ENCODE measurements at places on chromosomes 12 and 14.

- no peak for DNase-seq
These were observed 75.9 kb downstream of the NINJ2 start for GRCh38 chr12:587132-588023.

- DNase-seq, result no peak
These were observed 38.0 kb downstream of the CHGA start for GRCh38 chr14:92960706-92961566.

GRCh38 chr12:5921027-5921909 is 23.8 kb downstream of the ANO2 start:
- DNase-seq, result no peak

- DNase-seq, result no peak
These were observed 13.0 kb upstream of the ISM2 start for GRCh38 chr14:77511486-77512162.

GRCh38 chr14:93331002-93331727 is 1.7 kb downstream of the BTBD7 start:
- no peak for DNase-seq

- no peak for DNase-seq
These were observed 177.1 kb downstream of the ETV6 start for GRCh38 chr12:11826574-11826973.

GRCh38 chr12:9740106-9740750 is 7.3 kb upstream of the CLECL1 start:
- no peak for DNase-seq

GRCh38 chr12:108311605-108312004 is 27.5 kb downstream of the CMKLR1 start:
- DNase-seq, result no peak

DNA sequence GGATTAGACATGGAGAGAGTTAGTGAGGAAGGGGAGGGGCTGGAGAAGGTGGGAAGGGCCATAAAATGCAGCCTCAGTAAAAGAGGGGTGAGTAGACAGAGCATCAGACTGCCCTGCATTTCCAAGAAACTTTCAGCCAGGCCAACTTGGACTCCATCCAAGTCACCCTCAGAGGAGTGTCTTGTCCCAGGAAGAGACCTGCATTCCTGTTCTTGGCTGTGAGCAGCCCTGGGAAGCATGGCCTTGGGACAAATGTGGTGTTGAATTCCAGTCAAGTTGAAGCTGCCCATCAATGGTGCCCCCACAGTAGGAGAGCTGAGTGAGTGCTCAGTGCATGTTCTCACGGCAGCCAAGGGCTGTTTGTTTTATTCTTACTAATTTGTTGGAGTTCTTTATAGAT is 35.0 kb upstream of the TUNAR start:
- no peak for DNase-seq

DNA sequence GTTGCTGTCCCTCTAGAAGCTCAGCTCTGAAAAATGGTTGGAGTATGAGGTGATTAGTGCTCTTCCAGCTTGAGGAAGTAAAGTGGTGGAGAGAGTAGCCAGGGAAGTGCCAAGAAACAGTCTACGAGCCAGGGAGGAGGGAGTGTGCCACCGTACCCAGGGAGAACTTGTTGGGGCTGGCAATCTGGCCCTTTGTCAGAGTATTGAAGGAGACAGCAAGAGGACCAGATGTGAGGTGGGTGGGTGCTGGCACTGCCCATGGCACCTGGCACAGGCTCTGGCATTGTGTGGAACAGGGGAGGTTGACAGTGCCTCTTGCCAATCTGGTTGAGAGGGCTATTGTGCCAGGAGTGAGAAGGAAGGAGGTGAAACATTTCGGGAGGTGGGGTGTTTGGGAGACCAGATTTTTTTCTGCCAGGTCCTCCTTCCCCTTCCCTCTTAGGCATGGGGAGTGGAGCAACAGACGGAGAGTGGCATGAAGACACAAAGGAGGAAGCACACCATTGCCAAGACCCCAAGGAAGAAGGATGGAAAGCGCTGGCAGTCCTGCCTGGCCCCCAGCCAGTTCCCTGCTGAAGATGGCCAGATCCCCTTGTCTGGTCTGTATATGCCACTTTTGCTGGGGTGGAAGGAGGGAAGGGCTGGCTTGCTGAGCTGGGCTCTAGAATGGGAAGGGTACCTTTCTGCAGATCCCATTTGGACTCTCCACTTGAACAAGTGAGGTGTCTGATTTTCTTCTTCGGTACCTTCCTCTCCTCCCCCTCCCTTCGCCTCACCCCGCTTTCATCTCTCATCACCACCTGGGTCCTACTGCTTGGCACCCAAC is 37.5 kb downstream of the ZFHX2 start:
- no peak for DNase-seq

DNA sequence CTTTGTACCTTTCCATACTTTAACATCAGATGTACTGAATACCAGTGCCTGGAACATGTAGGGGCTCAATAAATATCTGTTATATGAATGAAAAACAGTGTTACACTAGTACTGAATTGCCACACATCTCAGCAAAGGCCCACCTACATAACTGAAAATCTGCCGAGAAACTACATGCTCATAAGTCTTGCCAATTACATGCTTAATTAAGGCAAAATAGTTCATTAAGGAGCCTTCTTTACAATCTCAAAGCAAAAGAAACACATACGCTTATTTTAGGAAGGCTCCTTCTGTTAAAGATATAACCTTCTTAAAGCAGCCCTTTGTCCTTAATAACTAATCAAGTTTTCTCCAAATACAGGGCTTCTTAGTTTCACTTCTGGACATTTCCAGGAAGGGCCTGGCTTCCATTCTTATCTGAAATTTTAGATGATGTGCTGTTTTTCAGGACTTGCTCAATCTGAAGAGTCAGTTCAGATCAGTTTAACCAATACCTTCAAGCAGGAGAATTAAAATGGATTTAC is 11.5 kb downstream of the LIMA1 start:
- no peak for DNase-seq

- no peak for DNase-seq
These were observed 1.4 kb upstream of the FOXN4 start for GRCh38 chr12:109310247-109311125.

- DNase-seq, result no peak
These were observed 115.0 kb upstream of the MDM1 start for GRCh38 chr12:68446901-68447796.

- no peak for DNase-seq
These were observed 7.6 kb upstream of the STAT6 start for GRCh38 chr12:57118711-57119271.
